Effector memory CD4-positive, alpha-beta T cell (primary cell): ENCODE measurements at places on chromosomes 7 and 10.

- no peak for DNase-seq
Measured at GRCh38 chr7:148695953-148696352, 2.8 kb upstream of the CUL1 start.

GRCh38 chr10:93300288-93300917 lies 181.7 kb downstream of the MYOF start:
- DNase-seq: no peak

DNA sequence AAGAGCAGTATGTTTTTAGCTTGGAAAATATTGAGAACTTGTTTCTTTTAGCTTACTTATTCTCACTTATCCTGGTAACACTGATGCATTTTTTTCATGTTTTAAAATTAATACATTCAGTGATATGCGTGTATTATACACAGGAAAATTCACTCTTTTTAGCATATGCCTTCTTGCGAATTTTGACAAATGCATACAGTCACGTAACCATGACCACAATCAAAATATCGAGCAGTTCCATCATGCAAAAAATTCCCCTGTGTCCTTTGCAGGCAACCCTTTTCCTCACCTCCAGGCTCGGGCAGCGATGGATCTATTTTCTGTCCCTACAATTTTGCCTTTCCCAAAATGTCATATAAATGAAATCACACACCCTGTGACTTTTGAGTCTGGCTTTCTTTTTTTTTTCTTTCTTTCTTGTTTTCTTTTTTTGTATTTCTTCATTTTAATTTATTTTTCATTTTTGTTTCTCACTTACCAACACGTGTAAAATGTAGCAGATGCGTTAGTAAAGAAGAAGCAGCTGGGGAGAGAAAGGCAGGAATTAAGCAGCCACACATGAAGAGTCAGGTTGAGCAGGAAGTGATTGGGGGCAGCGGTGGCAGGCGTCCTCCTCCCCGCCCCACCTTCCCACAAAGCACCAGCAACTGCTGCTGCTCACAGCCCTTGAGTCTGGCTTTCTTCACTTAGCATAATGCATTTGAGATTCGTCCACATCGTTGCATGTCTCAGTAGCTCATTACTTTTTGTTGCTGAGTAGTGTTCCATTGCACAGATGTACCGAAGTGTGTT lies 29.9 kb downstream of the ADRB1 start:
- DNase-seq: no peak

DNA sequence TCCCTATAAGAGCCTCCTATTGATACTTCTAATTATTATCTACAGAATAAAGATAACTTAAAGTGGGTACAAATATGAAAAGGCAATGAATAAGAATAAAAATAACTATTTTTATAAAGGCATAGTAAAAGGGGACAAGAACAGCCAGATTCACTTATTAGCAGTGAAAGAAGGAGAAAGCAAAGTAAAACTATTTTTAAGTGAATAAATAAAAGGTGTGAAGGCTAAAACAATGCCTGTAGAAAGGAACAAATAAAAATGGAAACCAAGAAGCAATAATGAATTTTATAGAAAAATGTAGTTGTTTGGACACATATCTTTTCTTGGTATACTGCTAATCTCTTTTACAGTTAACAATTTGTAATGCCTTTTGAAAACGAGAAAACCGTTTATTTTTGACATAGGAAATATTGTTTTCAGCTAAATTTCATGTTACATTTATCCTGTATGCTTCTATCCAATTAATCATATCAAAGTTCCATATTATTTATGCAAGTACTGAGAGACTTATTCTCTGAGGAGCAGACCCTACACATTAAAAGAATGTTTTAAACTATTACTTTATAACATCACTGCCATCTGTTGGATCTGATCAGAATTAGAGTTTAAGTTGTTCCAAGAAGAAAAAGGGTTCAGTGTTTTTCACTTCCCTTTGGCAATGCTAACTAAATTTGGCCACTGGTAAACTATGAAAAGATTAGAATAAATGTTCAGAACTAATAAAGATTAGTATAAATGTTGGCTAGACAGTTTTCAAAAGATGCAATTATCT lies 59.1 kb downstream of the ARMC3 start:
- no peak for DNase-seq

GRCh38 chr7:138237995-138238394 lies 161.7 kb downstream of the AKR1D1 start:
- DNase-seq: no peak

- DNase-seq: no peak
Measured at GRCh38 chr10:21919906-21920305, 83.6 kb downstream of the DNAJC1 start.

DNA sequence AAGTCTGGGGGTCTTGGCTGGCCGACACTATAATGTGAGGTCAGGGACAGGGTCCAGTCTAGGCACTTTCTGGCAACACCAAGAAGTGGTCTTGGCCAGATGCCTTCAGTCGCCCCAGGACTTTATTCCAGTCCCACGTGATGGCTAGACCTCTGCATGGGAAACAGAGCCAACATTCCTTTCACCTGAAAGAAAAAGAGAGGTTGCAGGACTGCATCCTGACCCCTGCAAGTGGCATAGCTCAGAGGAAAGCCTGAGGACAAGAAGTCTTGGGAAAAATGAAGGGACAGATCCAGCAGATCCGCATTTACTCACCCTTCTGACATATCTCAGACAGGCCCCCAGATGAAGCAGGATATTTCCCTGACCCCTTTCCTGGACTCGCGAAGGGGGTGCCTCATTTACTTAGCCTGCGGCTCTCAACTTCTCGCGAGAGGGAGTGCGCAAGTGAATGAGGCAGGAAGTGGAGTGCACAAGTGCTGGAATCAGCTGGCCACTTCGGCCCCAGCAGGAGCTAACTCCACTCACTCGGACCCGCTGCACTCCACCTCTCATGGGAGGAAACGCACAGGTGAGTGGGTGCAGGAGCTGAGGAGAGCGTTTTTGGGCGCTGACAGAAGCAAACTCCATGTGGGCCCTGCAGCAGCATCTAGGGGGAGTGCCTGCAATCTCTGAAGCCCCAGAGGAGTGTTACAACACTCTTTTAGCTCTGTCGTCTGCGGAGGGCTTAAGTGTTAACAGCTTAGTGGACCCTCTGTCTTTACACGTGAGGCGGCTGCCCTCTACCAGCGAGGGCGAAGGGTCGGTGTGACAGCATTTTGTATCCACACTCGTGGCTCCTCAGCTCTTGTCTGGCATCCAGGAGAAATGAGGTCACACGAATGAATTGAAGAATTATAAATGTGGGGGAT lies 916.2 kb upstream of the GHITM start:
- DNase-seq: no peak

DNA sequence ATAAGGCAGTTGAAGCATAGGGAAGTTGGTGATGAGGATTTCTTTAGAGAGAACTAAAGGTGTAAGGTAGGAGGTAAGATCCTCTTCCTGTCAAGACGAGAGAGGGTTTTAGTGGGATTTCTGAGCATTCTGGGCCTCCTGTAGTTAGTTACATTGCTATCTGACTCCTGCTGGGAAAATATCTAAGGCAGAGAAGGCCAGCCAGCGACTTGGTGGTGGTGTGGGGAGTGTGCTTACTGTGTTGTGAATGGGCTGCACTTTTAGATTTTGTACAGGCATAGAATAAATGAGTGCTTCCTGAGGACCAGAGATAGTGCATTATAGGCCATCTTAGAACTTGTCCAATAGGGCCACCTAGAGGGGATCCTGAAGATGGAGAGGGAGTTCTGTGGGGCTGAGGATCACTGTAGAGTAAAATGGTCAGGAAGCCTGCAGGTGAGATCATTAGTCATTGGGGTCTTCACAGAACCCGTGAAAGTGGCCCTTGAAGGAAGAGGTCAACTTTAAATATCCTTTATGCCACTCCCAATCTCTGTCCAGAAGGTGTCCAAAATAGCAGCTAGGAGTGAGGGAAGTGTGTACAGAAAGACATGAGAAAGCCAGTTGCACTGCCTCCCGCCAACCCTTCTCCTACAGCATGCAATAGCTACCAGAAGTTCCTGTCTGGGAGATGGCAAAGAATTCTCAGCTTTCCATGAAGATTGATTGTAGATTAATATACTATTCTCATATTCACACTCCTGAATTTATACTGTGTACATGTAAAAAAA lies 266.6 kb downstream of the POLR1F start:
- no peak for DNase-seq

- DNase-seq: no peak
Measured at GRCh38 chr10:86354761-86355540, 11.6 kb downstream of the GRID1 start.

DNA sequence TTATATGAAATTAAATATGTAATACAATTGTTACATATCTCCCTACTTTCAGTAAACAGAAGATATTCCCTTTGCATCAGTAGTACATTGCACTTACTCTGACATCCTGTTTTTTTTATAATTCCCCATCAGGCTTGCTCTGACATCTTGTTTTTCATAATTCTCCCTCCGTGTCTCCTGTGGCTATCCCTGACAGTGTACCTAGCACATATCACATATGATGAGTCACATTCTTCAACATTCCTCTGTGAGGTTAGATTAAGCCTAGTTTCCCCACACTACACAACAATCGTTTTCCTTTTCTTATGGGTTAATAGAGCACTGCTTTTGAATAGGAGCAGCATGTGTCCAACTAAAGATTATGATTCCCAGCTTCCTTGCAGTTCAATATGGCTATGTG lies 250.6 kb upstream of the NPVF start:
- DNase-seq: no peak

GRCh38 chr7:51134013-51134441 lies 182.6 kb downstream of the COBL start:
- no peak for DNase-seq

GRCh38 chr10:79383974-79384606 lies 36.8 kb downstream of the PPIF start:
- DNase-seq: no peak

- no peak for DNase-seq
Measured at GRCh38 chr10:27390681-27391080, 113.4 kb upstream of the RAB18 start.

DNA sequence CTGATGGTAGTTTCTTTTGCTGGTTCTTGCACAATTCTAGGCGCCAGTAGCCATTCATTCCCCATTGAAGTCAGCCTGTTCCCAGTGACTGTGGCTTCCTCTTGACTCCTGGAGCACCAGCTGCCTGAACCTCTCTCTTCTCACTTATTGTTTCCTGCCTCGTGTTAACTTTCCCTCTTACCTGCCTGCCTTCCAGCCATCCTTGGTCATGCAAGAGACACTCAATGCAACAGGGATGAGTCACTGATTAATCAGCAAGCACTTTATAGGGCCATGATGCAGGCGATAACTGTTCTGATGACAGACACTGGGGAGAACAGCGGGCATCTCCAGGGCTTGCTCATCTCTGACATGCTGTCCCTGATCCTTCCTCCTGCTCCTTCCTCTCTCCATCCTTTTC lies 122.0 kb downstream of the PLCE1 start:
- DNase-seq: no peak

GRCh38 chr10:107880185-107880584 lies 715.7 kb upstream of the SORCS1 start:
- no peak for DNase-seq

GRCh38 chr10:100670828-100671479 lies 74.4 kb upstream of the PAX2 start:
- DNase-seq: peak; percentile 17

GRCh38 chr10:113639966-113640365 lies 23.9 kb downstream of the NRAP start:
- DNase-seq: no peak

DNA sequence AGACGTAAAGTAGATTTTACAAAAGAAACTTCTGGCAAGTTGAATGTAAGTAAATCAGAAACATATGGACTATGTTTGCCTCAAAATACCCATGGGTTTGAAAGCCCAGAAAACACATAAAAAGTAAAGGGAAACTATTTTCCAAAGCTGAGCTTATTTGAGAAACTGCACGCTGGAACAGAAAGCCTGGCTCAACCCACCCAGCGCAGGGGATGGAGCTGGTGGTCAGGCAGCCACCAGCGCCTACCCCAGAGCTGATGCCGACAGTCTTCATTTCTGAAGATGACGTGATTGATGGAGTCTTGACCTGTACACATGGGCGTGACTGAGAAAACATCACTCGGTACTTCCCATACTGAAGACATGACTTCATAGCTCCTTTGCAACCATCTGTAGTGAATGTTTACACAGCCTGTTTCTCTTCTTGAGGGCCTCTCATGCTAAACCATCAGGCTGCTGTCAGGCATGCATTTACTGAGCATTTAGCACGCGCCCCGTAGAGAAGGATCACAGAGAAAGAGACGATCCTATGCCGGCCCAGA lies 232.6 kb upstream of the AUTS2 start:
- no peak for DNase-seq

- DNase-seq: no peak
Measured at GRCh38 chr10:116737627-116738327, 4.6 kb downstream of the HSPA12A start.

DNA sequence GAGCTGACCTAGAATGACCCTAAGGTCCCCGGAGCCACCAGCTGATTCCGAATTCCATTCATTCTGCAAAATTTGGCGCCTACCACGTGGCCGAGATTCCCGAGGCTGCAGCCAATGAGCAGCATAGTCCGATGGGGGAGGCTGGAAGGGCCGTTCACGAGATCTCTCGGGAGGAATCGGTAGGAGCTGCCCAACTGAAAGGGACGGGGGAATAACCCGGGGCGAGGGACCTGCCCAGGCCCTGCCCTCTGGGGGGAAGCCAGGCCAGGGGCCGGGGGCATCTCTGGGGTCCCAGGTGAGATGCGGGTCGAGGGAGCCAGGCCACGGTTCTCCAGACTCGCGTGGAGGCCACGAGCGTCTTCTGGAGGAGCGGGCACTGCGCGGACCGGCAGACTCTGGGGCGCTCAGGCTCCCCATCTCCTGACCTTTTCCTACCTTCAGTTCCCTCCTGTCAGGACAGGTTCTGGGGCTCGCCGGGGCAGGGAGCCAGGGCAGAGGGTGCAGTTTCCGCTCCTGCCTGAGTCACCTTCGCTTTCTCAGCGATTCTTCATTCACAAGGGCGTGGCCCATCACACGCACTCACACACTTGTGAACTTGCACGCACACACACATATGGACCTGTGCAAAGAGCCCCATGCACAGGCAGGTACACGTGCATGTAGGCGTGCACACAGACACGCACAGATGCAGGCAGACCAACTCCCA lies 173.4 kb downstream of the RNF216 start:
- no peak for DNase-seq

- DNase-seq: no peak
Measured at GRCh38 chr10:71939861-71940474, 24.2 kb upstream of the CHST3 start.
